Natural killer cell (primary cell): ENCODE measurements at places on chromosomes 3 and 15.
A peak's percentile ranks its signal among the peaks of the same experiment; 100 is the strongest.

DNA sequence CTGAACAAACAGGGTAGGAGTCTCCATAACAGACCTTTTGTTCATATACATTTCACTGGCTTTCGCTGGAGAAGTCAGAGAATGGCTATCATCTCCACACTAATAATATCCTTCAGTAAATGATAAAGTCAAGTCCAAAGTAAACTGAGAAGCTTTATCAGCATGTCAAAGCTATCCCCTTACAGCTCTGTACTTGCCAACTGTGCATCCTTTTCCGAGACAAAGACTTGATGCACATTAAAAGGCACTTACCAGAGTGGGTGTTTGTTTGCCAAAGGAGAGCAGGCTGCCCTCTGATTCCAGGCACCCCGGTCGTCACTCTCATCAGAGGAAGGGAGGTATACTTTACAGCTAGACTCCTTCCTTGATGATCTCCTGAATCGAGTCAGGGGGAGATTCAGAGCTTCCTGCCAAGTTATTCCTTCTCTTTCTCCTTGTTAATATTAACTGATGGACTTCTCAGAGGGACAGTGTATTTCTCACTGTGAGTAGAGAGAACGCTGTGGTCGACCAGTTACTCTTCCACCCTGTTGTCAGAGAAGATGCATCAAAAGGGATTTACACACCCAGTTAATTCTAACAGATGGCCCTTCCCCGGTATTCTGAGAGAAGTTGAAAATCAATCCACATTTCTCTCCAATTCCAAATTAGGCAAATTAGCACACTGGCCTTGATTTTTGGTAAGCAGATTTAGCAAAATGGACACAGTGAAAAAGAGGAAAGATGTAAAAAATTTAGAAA, 504.7 kb upstream of the NR2F2 start:
- DNase-seq, result no peak

DNA sequence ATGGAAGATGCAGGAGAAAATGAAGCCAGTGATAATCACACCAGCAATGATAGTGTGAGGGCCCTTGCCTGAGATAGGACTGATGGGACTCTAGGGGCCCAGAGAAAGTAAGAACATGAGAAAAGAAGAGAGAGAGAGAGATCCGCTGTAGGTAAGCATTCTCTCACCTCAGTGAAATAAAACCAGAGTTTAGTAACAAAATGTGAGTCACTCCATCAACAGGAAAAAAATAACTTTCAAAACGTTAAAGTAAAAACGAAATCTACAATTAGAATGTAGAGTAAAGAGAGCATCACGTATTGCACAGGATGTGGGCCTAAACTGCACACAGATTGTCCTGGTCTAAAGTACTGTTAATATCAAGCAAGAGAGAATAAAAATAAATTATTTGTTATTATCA, 6.8 kb upstream of the PRSS50 start:
- no peak for DNase-seq

DNA sequence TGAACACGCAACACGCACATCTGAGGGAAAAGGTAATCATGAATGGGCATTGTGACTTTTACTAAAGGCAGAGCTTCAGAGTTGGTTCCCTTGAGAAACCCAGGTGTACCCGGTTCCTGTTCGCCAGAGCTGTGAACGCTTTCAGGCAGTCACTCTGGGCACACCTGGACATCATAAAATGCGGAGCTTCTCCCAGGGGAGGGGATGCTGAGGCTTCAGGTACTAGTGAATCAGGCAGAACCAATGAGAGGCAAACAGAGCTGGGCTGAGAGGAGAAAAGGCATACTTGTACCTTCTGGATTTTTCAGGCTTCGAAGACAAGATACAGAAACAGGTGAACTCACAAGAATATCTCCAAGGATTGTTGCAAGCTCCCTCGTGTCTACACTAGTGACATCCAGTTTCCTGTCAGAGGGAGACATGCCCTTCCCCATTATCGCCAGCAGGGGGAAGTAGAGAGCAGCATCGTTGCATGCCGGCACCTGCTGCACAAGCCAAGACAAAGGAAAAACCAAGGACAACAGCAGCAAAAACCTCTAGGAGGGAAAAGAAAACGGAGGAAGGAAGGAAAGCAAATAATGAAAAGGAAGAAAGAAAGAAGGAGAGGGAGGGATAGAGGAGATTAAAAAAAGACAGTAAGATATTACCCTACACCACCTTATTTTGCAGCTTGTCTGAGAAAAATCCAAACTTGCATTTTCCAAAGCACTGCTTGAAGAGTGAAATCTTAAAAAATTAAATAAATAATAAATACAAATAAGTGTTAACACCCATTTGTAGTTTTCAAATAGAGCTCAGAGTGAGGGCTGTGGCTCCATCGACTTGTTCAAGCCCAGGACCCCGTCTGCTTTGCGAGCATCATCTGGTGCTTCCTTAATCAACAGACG, 2.0 kb downstream of the AHSG start:
- peak; percentile 58 for DNase-seq

DNA sequence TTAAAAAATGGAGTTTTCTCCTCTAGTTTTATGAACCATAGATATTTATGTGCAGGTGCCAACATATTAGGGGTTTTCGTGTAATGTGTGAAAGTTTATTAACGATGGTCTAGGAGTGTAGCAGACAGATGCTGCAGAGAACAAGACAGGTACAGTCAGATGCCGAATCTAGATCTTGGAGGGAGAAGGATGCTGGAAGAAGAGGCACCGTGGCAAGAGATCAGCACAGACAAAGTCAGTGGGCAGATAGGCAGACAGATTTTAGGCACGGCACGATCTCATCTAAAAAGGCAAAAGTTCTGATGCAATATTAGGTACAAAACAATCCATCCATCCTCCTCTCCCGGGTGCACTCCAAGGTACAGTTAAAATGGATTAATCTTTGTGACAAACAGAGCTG, 161.6 kb downstream of the TIGIT start:
- no peak for DNase-seq

GRCh38 chr15:60413231-60413824, 15.5 kb upstream of the ANXA2 start:
- DNase-seq, result no peak

DNA sequence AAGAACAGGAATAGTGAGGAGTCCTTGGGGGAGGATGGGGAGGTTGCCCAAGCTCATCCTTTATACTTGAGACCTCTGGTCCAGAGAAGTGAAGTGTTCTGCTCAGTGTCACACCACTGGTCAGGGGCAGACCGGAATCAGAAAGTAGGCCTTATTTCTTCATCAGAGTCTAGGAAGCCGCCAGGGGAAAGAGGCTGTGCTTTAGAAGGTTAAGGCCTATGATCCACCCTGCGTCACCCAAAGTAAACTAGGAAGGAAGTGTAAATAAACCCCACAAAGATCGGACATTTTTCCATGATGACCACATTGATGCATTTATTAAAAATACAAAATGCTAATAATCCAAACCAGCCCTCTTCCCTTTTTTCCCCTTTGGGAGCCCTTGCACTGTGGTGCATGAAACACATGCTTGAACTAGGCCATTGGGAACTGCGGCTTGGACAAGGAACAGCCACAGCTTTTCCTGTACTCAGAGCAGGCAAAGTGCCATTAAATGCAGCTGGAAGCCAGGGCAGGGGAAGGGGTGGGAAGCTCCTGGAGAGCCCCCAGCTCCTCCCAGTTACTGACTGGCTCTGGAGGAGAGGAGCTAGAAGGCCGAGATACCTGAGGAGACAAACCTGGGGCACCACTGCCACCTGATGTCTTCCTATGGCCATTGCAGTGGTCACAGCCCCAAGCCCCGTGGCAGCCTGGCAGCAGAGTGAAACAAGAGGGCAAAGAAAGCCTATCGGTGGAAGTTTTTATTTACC, 37.0 kb downstream of the CDC25A start:
- peak; percentile 69 for DNase-seq

DNA sequence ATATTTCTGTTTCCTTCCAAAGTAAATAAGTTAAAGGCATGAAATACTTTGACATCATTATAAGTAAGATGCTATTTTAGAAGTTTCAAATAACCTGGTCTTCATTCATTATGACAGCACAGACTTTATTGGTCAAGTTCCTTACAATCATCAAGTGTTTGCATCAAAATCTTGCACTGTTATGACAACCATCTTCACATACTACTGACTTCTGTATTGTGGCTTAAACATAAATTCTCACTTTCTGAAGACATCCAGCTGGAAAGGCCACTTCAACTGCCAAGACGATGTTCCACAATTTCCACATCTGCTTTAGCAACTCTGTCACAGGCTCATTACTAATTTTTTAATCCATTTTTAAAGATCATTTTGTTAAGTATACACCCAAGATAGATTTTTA, 408.0 kb downstream of the MECOM start:
- DNase-seq, result no peak

GRCh38 chr15:50907601-50908208, 778 bp upstream of the AP4E1 start:
- DNase-seq, result peak; percentile 78

DNA sequence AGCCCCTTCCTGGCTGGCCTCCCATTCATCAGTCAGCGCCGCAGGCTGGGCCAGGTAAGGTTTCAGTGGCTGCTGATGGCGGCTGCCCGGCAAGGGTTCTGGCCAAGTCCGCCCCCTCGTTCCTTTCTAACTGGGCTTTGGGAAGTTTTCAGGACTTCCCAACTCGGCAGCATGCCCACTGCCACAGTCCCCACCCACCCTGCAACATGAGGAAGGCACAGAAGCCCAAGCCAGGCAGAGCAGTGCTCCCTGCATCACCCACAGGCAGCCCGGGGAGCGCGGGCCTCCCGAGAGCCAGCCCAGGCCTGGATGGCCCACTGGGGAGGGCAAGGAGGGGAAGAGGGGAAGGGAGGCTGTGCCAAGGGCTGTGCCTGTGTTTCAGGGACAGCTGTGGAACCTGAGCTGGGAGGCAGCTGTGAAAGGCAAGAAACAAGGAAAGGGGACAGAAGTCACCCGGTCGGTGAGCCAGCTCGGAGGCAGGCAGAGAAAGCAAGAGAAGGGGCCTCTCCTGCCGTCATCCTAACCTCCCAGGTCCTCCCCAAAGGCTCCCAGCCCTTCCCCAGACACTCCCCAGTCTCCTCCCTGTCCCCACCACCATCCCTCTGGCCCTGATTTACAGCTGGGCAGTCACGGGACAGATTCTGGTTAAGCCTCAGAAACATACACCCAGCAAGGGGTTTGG, 73.9 kb downstream of the CPN2 start:
- no peak for DNase-seq

GRCh38 chr3:160671231-160671630, 5.7 kb upstream of the ARL14 start:
- DNase-seq, result no peak

DNA sequence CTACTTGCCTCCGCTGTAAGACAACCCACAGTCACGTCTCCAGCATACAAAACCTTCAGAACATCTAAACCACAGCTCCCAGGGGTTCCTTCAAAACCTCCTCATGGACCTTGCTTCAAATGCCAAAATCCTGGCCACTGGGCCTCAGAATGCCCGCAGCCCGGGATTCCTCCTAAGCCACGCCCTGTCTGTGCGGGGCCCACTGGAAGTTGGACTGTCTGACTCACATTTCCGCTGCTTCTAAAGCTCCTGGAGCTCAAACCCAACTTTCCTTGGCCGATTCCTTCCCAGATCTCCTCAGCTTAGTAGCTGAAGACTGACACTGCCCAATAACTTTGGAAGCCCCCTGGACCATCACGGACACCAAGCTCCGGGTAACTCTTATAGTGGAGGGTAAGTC, 17.9 kb upstream of the OR5H6 start:
- no peak for DNase-seq

GRCh38 chr3:49222002-49222401, 50.6 kb downstream of the KLHDC8B start:
- no peak for DNase-seq

DNA sequence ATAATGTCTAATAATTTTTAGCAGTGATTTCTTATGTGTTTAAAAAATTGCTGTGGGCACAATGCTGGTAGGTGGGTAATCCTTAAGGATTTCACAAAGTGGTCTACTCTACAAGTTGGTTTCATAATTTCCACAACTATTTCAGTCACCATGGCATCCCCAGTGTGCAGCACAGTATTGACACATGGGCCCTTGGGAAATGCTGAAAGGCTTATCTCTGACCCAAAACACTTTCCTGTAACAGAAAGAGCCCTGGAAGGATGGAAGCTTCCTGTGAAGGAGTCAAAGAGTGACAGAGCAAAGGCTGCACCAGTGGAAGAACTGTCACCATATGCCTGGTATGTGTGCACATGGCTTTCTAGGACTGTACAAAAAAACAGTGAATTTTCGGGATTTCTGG, 153.7 kb downstream of the ANO10 start:
- DNase-seq, result no peak

GRCh38 chr3:18112674-18113375, 312.3 kb downstream of the SATB1 start:
- no peak for DNase-seq

DNA sequence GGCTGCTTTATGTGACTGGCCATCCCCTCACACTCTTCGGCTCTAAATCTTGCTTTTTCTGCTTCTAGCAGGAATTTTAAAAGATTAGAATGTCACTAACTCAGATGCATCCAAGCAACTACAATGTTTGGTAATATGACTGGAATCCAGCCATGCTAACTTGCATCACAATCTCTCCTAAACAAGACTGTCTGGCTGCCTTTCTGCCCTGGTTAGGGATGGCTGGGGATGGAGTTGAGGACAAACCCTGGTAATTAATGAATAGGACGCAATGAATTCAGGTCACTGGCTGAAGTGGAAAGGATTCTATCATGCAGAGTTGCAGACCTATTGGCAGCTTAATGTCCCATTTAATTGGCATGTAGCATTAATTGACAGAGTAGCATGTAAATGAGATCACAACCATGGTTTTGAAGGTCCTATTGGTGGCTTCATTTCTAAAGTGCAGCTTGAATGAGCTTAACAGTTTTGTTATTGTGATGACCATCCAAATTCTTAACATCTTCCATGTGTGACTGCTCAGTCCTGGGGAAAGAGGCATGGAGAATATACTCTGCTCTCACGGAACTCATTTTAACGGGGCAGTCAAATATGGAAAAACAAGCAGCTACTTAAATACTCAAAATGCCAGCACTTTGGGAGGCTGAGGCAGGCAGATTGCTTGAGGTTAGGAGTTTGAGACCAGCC, 21.7 kb downstream of the NMNAT3 start:
- no peak for DNase-seq
